ENCODE measurements at places on chromosomes 16 and 17. TPM values are rescaled to one million over a fixed set of nuclear protein-coding genes. Genes with fewer than 3 reads are reported as not detected.

DNA sequence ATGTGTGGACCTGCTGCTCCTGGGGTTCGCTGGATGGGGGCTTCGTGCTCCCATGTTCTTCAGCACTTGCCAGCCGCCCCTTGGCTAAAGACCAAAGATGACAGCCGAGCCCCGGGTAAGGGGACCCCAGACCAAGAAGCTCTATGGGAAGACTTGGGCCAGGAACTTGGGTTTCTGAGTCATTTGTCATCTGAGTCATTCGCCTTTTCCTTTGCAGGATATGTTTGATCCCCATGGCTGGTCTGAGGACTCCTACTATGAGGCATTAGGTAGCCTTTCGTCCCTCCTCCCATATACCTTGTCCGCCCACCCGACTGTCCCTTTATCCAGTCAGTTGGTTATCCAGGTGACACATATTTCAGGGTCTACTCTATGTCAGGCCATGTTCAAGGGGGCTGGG, 17.7 kb upstream of the ITGB4 start:
- DNase-seq, result no peak

DNA sequence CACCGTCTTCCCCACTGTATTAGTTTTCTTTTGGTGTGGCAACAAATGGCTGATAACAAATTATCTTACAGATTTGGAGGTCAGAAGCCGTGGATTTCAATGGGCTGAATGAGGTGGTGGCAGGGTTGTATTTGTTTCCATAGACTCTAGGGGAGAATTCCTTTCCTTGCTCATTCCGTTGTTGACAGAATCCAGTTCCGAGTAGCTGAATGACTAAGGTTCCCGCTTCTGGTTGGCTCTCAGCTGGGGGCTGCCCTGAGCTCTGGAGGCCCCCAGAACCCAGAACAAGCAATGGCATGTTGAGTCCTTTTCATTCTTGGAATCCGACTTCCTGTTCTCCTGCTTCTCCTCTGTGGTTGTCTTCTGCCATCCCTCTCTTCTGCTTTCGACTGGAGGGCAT, 280.4 kb downstream of the SNX29 start:
- no peak for DNase-seq

TNFRSF17 gene
- total RNA-seq, result not detected

SPNS3 gene
- 0.10 TPM for total RNA-seq

MRPS23 gene
- 85.4 TPM for total RNA-seq

Measured in Panc1 (cell line).